ENCODE measurements at places on chromosomes 16 and 17.
A peak's percentile ranks its signal among the peaks of the same experiment; 100 is the strongest.

DNA sequence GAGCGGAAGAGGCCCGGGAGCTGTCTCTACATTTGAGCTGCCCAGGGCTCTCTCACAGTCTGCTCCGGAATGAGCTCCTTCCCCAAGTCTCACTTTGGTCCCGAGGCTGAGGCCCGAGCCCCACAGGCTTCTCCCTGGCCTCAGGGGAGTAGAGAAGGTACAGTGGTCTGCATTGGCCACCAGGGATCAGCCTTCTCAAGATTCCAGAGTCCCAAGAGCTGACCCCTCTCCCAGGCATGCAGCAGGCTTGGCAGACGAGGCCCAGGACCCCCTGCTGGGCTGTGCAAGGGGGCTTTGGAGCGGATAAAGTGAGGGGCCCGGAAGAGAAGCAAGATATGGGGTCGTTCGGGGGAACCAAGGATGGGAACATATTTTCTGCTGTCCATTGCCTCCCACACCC lies 3.1 kb downstream of the PRSS27 start:
- no peak for DNase-seq

DNA sequence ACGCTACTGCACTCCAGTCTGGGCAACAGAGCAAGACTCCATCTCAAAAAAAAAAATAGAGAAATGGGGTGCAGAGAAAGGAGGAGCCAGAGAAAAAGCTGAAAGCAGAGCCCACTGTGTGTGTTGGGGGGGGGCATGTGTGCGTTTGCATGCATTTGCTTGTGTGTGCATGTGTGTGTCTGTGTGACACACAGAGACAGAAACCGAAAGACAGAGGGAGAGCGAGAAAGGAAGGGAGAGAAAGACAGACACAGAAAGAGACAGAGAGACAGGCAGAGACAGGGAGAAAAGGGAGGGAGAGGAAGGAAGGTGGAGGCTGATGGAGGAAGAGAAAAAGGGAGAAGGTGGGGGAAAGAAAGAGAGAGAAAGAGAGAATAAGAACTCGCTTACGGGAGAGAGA lies 9.8 kb upstream of the CIITA start:
- DNase-seq = no peak

GRCh38 chr17:60904582-60904981 lies 226.9 kb downstream of the BCAS3 start:
- DNase-seq = no peak

GRCh38 chr16:2586241-2586640 lies 48.4 kb downstream of the PDPK1 start:
- DNase-seq = no peak

DNA sequence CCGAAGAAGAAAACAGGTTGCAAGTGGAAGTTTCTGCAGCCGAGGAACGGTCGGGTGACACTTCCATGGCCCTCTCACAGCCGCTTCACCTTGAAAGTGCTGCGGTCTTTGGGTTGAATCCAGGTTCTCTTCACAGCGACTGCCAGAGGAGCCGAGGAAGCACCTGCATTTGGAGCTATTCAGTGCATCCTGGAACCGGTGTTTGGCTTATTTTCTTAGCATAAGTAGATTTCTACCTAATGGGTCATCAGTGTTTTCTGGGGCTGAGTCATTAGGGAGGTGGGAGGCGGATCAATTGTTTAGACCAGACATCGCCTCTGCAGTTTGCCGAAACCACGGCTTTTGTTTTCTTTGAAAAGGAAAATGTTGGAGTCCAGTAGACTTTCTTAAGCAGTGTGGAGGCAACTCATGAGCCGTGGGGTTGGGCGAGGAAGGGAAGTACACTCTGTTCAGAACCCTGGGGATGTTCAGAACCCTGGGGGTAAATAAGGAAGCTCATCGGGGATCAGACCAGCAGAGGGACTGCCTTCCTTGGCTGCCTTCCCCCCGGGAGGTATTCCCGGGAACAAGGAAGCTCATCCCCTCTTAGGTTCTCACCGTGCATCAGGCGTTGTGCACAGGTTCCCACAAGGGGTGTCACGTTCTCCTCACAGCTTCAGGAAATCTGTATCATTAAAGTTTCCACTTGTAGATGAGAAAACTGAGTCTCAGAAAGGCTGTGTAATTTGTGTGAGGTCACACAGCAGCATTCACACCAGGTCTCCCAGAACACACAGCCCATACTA lies 361.5 kb downstream of the SNX29 start:
- DNase-seq = no peak

DNA sequence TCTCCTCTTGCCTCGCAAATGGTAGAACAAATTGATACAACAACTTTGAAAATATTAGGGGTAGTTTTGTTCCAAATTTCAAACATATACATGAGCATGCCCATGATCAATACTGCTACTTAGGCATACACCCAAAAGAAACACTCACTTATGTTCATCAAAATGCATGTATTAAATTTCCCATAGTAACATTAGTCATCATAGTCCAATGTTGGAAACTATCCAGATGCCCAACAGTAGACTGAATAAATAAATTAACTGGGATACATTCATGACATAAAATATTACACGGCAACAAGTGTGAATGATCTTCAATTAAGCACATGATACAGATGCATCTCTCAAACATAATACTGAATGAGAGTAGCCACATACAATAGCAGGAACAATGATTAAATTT lies 391.6 kb downstream of the CDH11 start:
- DNase-seq = peak; percentile 23

GRCh38 chr16:89525146-89525913 lies 17.1 kb downstream of the SPG7 start:
- no peak for DNase-seq

DNA sequence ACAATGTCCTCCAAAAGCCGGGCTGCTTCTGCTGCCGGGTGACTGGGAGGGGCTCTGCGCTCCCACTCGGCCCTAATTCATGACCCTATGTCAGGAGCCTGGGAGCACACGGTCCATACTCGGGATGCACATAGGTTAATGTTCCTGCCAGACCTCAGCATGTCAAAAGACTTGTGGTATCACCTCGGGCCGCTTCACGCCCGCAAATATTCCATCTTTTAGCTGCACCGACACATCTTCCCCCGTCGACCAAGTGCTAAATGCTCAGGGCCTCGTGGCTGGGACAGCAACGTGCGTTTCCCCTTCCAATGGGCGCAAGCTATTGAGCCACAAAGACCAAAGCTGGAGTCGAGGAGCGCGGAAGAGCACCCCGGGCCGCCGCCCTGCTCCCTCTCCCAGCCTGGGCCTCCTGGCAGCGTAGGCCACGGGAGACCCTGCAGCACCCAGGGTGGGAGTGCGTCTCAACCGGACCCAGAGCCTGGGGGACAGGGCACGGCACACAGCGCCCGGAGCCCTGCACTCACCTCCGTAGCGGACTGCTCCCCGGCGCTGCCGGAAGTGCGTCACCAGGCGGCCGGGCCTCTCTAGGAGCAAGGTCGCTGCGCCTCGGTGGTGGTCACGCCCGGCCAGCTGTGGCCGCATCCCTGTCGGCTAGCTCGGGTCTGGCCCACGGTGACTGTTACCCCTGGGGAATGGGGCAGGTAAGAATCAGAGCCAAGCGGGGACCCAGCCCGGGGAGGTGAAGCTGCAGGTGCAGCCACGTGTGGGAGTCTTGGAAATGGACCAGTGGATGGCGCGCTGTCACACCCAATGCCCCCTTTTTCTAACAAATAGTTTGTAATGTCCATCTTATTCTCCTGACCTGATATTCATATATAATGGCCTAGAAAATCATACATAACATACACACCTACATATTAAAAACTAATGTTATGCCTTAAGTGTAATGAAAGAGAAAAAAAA lies at the start of gene ZNF23:
Gene ZNF23 (minus strand): TSS at position 562 of the 963 bp plus-strand sequence. CDS start 5,451 bp downstream, outside the sequence.
- DNase-seq = peak; percentile 70

Data from fibroblast of skin of right quadriceps (primary cell).